D721Med (cell line): ENCODE measurements at places on chromosomes 2 and 18.

- no peak for DNase-seq
Observed at GRCh38 chr2:10452312-10452711, 4.2 kb upstream of the ODC1 start.

DNA sequence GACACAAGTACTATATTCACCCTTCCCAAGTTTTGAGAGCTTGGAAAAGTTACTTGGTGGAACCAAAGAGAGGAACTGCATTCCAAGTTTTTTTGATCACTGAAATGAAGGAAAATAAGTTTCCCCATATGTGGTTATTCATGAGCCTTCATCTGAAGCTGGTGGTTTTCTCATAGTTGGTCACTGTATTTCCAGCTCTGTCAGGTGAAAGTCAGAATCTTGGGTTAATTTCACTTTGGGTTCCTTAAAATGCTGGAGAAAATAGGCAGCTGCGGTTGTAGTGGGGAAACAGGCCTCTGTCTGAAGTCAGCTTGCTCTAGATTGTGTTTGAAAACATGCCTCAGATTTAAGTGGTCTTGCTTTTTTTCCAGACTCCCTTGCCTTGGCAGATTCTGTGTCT lies 200.5 kb downstream of the HRH4 start:
- DNase-seq = no peak

GRCh38 chr2:1321321-1321720 lies 91.9 kb upstream of the TPO start:
- no peak for DNase-seq

- no peak for DNase-seq
Observed at GRCh38 chr2:88613921-88614320, 13.3 kb downstream of the EIF2AK3 start.

GRCh38 chr2:19361325-19361990 lies 3.0 kb upstream of the OSR1 start:
- DNase-seq = no peak
